Metanephros (tissue), 2 donors: ENCODE measurements at places on chromosomes 2 and 18. TPM values are rescaled to one million over a fixed set of nuclear protein-coding genes. Genes with fewer than 3 reads are reported as not detected.

GPBAR1 gene
- total RNA-seq = 1.9 TPM

CDH7 gene
- total RNA-seq = 12.5 TPM

PDE1A gene
- total RNA-seq = 23.6 TPM

SUCLG1 gene
- 140 TPM for total RNA-seq

SOWAHC gene
- total RNA-seq = 18.5 TPM

TOGARAM2 gene
- 0.53 TPM for total RNA-seq

SCN2A gene
- total RNA-seq = 2.7 TPM

SH3RF3 gene
- total RNA-seq = 6.9 TPM

EVA1A gene
- total RNA-seq = 34.6 TPM

RND3 gene
- total RNA-seq = 40.0 TPM

RNU2-63P gene
- 29.7 TPM for total RNA-seq

PLB1 gene
- 2.6 TPM for total RNA-seq

MAPRE2 gene
- 18.3 TPM for total RNA-seq

YPEL5 gene
- total RNA-seq = 99.0 TPM

SULT1C2 gene
- 47.5 TPM for total RNA-seq

CCDC150 gene
- 7.1 TPM for total RNA-seq

CCBE1 gene
- 30.7 TPM for total RNA-seq

CCDC74B gene
- total RNA-seq = 10.6 TPM

DLGAP1 gene
- total RNA-seq = 5.5 TPM

BCL2 gene
- 39.3 TPM for total RNA-seq

SRD5A2 gene
- total RNA-seq = 0.06 TPM

ARHGEF4 gene
- total RNA-seq = 6.7 TPM

CYP1B1 gene
- total RNA-seq = 141 TPM

CAPN14 gene
- total RNA-seq = 0.12 TPM

CHMP1B gene
- 52.4 TPM for total RNA-seq

SERPINB13 gene
- not detected for total RNA-seq
